Myometrial cell (primary cell): ENCODE measurements at places on chromosomes 2 and 18. TPM values are rescaled to one million over a fixed set of nuclear protein-coding genes. Genes with fewer than 3 reads are reported as not detected.

The DRC1 gene
- 0.58 TPM in 1 of 2 replicates, not detected in the other for total RNA-seq

The WDCP gene
- total RNA-seq: 10.1 and 11.7 TPM in 2 replicates

The XIRP2 gene
- not detected in 2 replicates for total RNA-seq

The UGT1A9 gene
- not detected in 2 replicates for total RNA-seq

The RHOB gene
- 174 and 214 TPM in 2 replicates for total RNA-seq

The OR6B2 gene
- not detected in 2 replicates for total RNA-seq

The TLX2 gene
- total RNA-seq: not detected in 2 replicates

The CHRNA1 gene
- total RNA-seq: not detected in 2 replicates

The PELI1 gene
- total RNA-seq: 1.4 and 4.6 TPM in 2 replicates

The SCN2A gene
- 2.0 and 9.0 TPM in 2 replicates for total RNA-seq

The LBX2 gene
- total RNA-seq: 1.7 and 4.1 TPM in 2 replicates

The DCC gene
- total RNA-seq: not detected in 2 replicates

The FAM110C gene
- total RNA-seq: not detected in 2 replicates

The SPATA3 gene
- total RNA-seq: not detected in 2 replicates

The TGOLN2 gene
- 92.8 and 112 TPM in 2 replicates for total RNA-seq

The MEP1B gene
- total RNA-seq: not detected in 2 replicates

The RTKN gene
- 14.9 and 18.7 TPM in 2 replicates for total RNA-seq

The UGT1A5 gene
- not detected in 2 replicates for total RNA-seq

The LRP1B gene
- not detected in 2 replicates for total RNA-seq

The UGT1A4 gene
- not detected in 2 replicates for total RNA-seq

The DNER gene
- total RNA-seq: 3.2 and 5.8 TPM in 2 replicates

The EPHA4 gene
- total RNA-seq: 7.8 TPM in 2 replicates

The AP1S3 gene
- 2.3 and 5.0 TPM in 2 replicates for total RNA-seq

The FHOD3 gene
- under 0.01 and 0.29 TPM in 2 replicates for total RNA-seq

The ANKRD30BL gene
- not detected in 2 replicates for total RNA-seq

The CCDC141 gene
- not detected in 2 replicates for total RNA-seq

The LYG2 gene
- total RNA-seq: not detected in 2 replicates

The CAPN10 gene
- total RNA-seq: 18.5 and 20.4 TPM in 2 replicates

The LIPG gene
- 2.9 and 5.8 TPM in 2 replicates for total RNA-seq

The RAB6C gene
- not detected in 2 replicates for total RNA-seq

The EEF1B2 gene
- total RNA-seq: 458 and 617 TPM in 2 replicates

The VSNL1 gene
- not detected in 2 replicates for total RNA-seq

The PDE11A gene
- total RNA-seq: 0.18 TPM in 1 of 2 replicates, not detected in the other

The COL5A2 gene
- 517 and 572 TPM in 2 replicates for total RNA-seq

The CDK15 gene
- total RNA-seq: 2.9 and 6.2 TPM in 2 replicates

The C2orf78 gene
- not detected in 2 replicates for total RNA-seq

The RGPD4 gene
- total RNA-seq: not detected in 2 replicates
